ENCODE measurements at places on chromosomes 11 and 22. TPM values are rescaled to one million over a fixed set of nuclear protein-coding genes. Genes with fewer than 3 reads are reported as not detected.
A peak's percentile ranks its signal among the peaks of the same experiment; 100 is the strongest.

Gene CASP5
- not detected for total RNA-seq

DNA sequence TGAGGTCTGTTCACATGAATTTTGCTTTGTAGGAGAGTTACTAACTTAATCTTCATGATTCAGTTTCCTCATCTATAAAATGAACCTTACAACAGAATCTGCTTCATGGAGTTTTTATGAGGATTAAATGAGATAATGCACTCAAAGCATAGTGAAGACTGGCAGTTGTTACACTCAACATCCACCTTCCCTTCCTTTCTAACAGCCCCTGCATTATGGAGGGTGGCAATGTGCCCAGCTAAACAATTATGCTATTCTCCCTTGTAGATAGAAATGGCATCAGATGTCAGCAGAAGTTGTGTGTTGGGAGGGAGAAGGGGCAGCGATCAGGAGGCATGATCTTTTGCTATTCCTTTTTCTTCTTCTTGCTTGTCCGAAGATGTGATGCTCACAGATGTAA, 6.5 kb downstream of the POU2AF1 start:
- H3K27me3 ChIP-seq = peaks cover 10% of the 10 kb centered on the region
- H3K36me3 ChIP-seq = no peaks in the 10 kb centered on the region

DNA sequence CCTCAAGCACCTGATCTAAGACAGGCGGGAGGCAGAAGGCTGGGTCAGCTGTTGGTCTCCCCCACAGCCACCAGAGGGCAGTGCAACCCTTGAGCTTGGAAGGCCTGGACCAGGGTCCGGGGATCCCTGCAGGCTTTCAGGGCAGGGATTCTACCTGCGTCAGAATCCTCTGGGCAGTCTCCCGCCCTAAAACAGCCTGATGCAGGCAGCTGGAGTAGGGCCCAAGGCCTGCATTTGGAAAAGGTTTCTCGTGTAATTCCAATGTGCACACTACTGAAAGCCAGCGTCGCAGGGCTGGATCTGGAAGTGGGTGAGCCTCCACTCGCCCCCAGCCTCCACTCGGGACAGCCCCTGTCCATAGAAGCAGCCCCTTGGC, 31.8 kb downstream of the BID start:
- H3K27me3 ChIP-seq = no peaks in the 10 kb centered on the region
- H3K4me1 ChIP-seq = no peaks in the 10 kb centered on the region
- no peak overlapping the region for H3K27ac ChIP-seq
- H3K36me3 ChIP-seq = no peaks in the 10 kb centered on the region
- no peak overlapping the region for H3K4me3 ChIP-seq
- peak; percentile 39 for DNase-seq

Gene C11orf97
- total RNA-seq = not detected

DNA sequence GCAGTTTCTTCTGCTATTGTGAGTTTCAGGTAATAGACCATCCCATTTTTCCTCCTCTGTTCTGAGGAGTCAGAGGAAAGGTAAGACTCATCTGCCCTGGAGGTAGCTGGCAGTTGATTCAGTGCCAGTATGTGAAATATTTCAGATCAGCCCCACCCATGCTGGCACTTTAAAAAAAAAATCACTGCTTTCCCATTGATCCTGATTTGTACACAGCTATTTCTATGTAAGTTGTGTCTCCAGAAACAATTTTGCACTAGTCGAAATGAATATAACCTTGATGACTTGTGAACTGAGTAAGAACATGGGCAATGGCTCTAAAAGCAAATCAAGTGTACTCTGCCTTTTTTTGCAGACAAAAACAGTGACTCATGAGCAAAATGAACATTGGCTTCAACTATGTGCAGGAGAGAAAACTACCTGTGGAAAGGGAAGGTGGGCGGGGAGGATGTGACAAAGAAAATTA, 82.0 kb upstream of the OR5AK2 start:
- H3K4me1 ChIP-seq = peaks cover 8% of the 10 kb centered on the region
- no peak overlapping the region for H3K27ac ChIP-seq
- H3K27me3 ChIP-seq = no peaks in the 10 kb centered on the region
- no peak overlapping the region for H3K4me3 ChIP-seq
- DNase-seq = no peak

Gene RFPL1
- total RNA-seq = not detected

Gene ALX4
- not detected for total RNA-seq

DNA sequence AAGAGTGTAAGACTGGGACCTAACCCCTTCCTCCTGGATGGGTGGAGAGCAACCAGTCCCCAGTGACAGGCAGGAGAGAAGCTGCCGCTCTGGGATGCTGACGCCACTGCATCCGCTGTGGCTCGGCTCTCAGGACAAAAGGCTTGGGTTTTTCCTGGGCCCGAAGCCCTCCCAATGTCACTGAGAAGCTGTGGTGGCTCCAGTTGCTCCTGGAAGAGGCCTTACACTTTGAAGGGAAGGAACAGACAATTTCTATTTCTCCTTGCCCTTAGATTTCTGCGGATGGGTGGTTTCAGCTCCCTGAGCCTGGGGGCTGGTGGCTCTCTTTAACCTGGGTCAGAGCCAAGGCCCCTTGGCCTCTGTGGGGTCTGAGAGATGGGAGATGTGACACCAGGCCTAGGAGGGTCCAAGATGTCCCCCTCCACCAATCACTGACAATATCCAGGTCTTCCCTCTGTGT, 21.4 kb downstream of the TPBGL start:
- no peaks in the 10 kb centered on the region for H3K36me3 ChIP-seq
- no peak overlapping the region for H3K4me3 ChIP-seq
- DNase-seq = no peak
- H3K27me3 ChIP-seq = peaks cover 7% of the 10 kb centered on the region
- no peak overlapping the region for H3K27ac ChIP-seq
- no peaks in the 10 kb centered on the region for H3K4me1 ChIP-seq

Gene CLMP
- 26.5 TPM for total RNA-seq

Gene OR52I2
- not detected for total RNA-seq

DNA sequence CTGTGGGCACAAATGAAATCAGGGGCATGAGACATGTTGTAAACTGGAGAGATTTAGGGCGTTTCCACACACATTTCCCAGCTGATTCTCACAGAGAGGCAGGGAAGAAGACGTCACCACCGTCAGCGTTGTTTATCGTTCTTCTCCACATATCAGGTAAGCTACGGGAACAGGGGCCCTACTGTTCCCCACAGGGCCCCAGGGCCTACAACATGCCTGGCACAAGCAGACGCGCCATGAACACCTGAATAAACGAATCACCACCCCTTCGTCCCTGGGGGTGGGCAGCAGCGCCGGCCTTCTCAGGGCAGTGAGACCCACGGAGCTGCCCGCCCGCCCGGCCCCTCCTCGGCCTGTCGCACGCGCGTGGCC, 342 bp downstream of the EFCAB6 start:
- no peaks in the 10 kb centered on the region for H3K27me3 ChIP-seq
- peaks cover 14% of the 10 kb centered on the region for H3K4me1 ChIP-seq
- DNase-seq = peak; percentile 32

DNA sequence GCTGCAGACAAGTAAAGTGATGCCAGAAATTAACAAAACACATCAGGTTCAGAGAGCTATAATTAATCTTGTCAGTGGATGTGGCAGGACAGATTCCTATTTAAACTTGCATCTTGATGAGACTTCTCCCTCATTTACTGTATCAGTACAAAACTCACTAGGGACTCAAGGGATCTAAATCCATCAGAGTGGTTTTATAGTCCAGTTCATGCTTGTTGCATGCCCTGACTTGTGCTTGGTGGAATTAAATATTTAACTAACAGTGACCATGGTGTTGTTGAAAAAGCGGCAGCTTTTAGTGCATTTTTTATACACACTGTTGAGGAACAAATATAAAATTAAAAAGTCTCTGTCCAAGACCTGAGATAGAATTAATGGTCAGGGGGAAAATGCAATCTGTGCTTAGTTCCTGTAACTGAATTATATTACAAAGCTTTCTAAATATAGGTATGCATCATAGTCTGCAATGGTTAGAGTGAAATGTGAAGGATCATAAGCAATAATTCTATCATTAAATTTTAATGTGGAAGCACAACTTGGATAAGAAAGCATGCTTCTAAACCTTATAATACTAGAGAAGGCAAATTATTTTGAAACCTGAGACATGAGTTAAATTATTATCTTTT, 1475.5 kb upstream of the TENM4 start:
- H3K27ac ChIP-seq = no peak overlapping the region
- no peak for DNase-seq
- H3K36me3 ChIP-seq = no peaks in the 10 kb centered on the region
- H3K27me3 ChIP-seq = no peaks in the 10 kb centered on the region
- no peak overlapping the region for H3K4me3 ChIP-seq
- H3K4me1 ChIP-seq = no peaks in the 10 kb centered on the region

DNA sequence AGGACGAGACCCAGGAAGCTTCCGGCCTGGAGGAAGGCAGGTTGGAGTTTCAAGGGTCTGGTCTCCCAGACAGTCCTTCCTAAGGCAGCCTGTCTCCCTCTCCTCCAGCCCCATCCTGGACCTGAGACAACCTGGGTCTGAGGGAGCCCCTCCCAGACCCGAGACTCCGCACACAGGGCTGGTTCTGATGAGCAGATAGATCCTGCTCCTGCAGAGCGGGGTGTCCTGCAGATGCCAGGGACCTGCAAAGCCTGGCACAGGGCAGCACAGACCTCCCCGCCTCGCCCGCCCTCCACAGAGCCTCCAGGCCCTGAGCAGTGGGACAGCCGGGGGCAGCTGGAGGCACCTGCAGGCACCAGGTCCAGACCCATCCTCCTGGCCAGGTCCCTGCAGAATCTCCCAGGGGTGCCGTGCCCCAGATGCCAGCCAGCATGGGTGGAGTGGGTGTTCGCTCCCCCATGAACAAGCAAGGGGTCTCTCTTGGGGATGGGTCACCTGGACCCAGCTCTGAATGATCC, 7.8 kb downstream of the PIM3 start:
- no peak for DNase-seq
- no peaks in the 10 kb centered on the region for H3K36me3 ChIP-seq
- H3K4me1 ChIP-seq = peaks cover 24% of the 10 kb centered on the region
- H3K27ac ChIP-seq = no peak overlapping the region
- H3K27me3 ChIP-seq = no peaks in the 10 kb centered on the region

GRCh38 chr22:45983797-45984196, 6.8 kb upstream of the WNT7B start:
- no peak for DNase-seq
- H3K4me1 ChIP-seq = peaks cover 4% of the 10 kb centered on the region
- H3K27me3 ChIP-seq = no peaks in the 10 kb centered on the region
- H3K4me3 ChIP-seq = no peak overlapping the region
- H3K27ac ChIP-seq = no peak overlapping the region

GRCh38 chr11:116773203-116774097, 663 bp upstream of the BUD13 start:
- H3K36me3 ChIP-seq = peaks cover 24% of the 10 kb centered on the region
- no peak overlapping the region for H3K27ac ChIP-seq
- H3K4me1 ChIP-seq = peaks cover 8% of the 10 kb centered on the region
- H3K4me3 ChIP-seq = peak overlapping the region; percentile 81
- no peaks in the 10 kb centered on the region for H3K27me3 ChIP-seq

DNA sequence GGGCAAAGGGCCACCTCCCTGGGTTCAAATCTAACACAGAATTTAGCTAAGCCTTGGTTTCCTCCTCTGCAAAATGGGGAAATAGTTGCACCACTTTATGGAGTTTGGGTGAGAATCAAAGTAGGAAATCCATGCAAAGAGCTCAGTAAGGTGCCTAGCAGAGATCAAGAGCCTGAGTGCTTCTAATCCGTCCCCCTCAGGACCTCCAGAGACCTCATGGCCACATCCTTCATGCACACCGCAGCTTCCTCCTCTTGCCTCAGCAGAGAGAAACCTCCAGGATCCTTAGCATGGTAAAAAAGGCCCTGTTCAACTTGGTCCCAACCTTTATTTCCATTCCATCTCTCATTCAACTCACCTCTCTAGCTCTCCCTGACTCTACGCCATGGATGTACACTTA, 37.8 kb upstream of the NAV2 start:
- H3K36me3 ChIP-seq = no peaks in the 10 kb centered on the region
- DNase-seq = no peak
- H3K27ac ChIP-seq = no peak overlapping the region
- no peaks in the 10 kb centered on the region for H3K27me3 ChIP-seq
- H3K4me3 ChIP-seq = no peak overlapping the region
- H3K4me1 ChIP-seq = peaks cover 22% of the 10 kb centered on the region

DNA sequence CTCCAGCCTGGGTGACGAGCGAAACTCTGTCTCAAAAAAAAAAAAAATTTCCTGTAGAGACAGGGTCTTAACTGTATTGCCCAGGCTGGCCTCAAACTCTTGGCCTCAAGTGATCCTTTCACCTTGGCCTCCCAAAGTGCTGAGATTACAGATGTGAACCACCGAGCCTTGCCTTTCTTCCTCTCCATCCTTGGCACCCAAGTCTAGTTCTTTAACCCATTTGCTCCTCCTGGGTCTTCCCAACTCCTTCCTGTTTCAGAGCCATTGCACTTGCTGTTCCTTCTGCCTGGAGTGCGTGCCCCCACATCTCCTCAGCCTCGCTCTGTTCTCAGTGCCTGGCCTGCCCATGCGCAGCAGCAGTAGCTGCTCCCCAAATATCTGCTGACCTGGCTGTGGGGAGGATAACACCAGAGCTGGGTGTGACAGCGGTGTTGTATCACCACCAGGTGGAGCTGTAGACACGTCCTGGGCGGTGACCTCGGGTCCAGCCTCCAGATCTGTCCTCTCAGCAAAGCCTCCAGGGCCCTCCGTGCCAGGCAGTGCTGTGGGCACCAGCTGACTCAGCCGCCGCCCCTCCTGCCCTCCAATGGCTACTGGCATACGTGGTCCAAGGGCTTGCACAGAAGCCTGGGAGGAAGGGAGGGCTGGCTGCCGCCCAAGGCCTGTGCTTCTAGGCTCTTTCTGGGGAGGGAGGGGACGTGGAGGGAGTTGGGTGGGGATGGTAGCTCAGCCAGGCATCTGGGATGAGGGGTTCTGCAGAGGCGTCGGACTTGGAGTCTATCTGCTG, 22.0 kb downstream of the TEF start:
- no peaks in the 10 kb centered on the region for H3K27me3 ChIP-seq
- peaks cover 9% of the 10 kb centered on the region for H3K4me1 ChIP-seq
- H3K4me3 ChIP-seq = no peak overlapping the region
- no peaks in the 10 kb centered on the region for H3K36me3 ChIP-seq
- peak; percentile 57 for DNase-seq

- peak; percentile 91 for DNase-seq
- H3K4me1 ChIP-seq = peaks cover 16% of the 10 kb centered on the region
- peaks cover 8% of the 10 kb centered on the region for H3K27me3 ChIP-seq
- peak overlapping the region; percentile 82 for H3K27ac ChIP-seq
- H3K36me3 ChIP-seq = no peaks in the 10 kb centered on the region
- H3K4me3 ChIP-seq = peak overlapping the region; percentile 90
Observed at GRCh38 chr11:45147017-45147728, 734 bp downstream of the PRDM11 start.

Gene RBFOX2
- total RNA-seq = 177 TPM

DNA sequence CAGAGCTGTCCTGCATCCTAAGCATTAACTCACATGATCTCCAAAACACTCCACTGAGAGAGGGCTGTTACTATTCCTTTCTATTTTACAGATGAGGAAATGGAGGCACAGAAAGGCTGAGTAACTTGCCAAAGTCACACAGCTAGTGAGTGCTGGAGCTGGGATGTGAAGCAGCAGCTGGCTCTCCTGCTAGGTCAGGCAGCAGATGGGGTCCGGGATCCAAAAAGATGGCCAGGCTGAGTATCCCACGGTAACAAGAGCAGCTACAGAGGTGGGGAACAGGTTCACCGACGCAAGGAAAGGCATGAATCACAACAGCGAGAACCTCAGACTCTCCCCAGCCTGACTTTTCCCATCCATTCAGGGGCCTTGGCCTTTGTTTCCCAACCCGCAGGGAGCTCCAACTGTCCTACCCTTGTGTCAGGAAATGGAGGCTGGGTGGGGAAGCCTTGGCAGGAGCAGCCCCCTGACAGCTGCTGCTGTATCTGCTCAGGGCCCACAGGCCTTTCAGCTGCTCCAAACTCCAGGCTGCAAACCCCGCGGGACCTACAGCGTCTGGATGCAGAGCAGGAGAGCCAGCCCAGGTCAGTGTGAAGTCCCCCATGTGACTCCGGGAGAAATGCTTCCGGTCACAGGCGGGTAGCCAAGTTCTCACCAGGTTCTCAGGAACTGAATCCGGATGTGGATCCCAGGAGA, 29.5 kb downstream of the DKK3 start:
- peak; percentile 69 for DNase-seq
- no peaks in the 10 kb centered on the region for H3K36me3 ChIP-seq
- H3K4me3 ChIP-seq = no peak overlapping the region
- no peaks in the 10 kb centered on the region for H3K27me3 ChIP-seq
